ENCODE measurements at places on chromosomes 1 and 21.

GRCh38 chr1:183281553-183282091 lies 95.6 kb downstream of the LAMC2 start:
- peak; percentile 54 for DNase-seq

DNA sequence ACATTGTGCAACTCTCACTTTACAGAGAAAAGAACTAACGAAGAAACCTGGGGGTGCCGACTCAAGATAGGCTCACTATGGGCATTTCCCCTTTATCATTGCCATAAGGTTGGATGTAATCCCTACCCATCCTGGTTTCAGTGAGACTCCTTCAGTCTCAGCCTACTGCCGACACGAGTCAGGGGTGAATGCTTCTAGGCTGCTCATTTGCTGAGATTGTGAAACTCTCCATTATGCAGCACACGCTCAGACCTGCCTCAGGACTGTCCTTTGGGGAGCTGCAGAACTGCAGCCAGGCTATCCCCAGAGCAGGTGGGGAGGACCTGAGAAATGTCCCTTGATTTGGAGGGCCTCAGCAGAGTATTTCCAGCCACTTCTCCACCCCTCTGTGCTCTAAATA lies 22.2 kb downstream of the TSHB start:
- DNase-seq: no peak

DNA sequence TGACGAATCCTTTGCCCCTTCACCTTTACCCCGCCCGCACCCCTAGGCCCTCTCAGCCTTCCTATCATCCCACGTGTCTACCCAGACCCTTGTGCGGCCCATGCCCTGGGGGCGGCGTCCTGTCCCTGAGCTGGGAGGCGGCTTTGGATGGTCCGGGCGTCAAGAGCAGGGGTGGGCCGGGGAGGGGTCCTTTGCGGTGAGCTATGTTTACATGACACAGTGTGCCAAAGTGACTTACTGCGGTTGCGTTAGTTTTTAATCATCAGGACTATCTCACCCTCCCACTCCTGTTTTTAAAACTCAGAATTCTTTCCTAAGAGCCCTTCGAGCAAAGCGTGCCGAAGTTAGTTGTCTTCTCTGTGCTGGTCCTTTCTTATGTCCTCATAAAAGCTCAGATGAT lies 144.6 kb downstream of the PGBD5 start:
- DNase-seq: no peak

DNA sequence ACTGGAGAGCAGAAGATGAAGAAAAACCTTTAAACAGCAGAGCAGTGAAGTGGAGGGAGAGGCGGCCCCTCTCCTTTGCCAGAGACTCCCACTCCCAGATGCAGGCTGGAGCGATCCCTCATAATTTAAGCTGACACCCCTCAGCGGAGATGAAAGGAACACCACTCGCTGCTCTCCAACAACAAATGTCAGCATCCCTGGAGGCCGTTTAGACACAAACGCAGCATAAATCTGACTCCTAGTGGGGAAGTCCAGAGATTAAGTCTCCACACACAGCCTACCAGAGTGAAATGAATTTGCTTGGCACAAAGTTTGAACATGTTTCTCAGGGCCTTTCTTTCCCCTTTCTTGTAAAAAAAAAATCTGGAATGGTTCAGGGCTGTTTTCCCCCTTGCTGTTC lies 137.8 kb downstream of the LMX1A start:
- no peak for DNase-seq

GRCh38 chr21:42153046-42153686 lies 65.8 kb upstream of the ABCG1 start:
- no peak for DNase-seq

GRCh38 chr1:200311256-200311655 lies 98.6 kb downstream of the ZNF281 start:
- no peak for DNase-seq

DNA sequence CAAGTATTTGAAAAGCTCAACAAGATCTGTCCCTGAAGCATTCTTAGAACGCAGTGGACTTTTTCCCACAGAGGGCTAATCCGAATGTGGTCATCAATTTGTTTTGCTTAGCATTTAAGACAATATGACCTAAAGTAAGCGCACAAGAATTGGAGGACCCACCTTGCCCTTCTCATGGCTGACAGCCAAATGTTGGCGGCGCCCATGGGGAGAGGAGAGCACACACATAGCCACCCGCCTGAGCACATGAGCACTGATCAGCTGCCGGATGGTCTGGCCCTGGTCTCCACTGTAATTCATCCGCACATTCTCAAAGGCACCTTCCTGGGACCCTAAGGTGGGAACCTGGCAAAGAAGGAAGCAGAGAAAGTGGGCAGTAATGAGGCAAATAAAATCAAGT lies 52.4 kb downstream of the UBR4 start:
- DNase-seq: no peak

GRCh38 chr1:15994590-15995351 lies 9.3 kb upstream of the SRARP start:
- no peak for DNase-seq

GRCh38 chr21:40316104-40316503 lies 448.9 kb downstream of the PCP4 start:
- no peak for DNase-seq

DNA sequence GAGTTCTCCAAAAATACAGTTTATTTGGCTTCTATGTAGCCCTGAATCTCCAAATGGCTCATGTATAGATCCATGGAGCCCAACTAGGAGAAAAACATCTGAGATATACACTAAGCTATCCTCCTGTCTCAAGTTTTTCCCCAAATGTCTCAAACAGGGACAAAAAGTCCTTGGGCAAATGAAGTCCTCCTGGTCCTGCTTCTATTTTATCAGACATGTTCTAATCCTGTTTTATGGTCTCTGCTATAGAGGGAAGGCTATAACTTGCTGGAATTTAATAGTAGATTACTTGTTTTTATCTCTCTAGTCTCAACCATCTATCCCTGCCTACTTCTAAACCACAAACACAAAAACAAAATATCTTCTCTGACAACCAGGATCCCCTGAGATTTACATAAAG lies 26.9 kb downstream of the CRP start:
- no peak for DNase-seq

GRCh38 chr21:23686737-23687523 lies 1920.4 kb downstream of the MRPL39 start:
- no peak for DNase-seq

GRCh38 chr1:48036710-48037355 lies 39.6 kb upstream of the TRABD2B start:
- no peak for DNase-seq

- DNase-seq: no peak
These were observed 1.6 kb downstream of the ALX3 start for GRCh38 chr1:110068646-110069403.

DNA sequence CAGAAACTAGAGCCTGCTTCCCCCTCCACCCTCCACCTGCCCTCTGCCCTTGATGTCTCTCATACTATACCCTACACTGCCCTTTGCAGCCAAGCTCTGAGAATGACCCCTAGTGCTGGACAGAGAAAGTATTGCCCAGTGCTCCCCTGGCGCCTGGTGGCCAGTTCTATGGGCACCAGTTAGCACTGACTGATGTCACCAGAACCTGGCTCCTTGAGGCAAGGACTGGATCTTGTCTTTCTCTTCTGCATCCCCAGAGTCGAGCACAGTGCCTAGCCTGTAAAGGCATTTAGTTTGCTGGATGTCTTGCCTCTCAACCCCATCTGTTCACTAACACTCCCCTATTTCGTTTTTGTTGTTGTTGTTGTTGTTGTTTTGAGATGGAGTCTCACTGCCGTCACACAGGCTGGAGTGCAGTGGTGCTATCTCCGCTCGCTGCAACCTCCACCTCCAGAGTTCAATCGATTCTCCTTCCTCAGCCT lies 5.9 kb downstream of the PHLDA3 start:
- DNase-seq: no peak

- no peak for DNase-seq
These were observed 59.6 kb upstream of the C1orf87 start for GRCh38 chr1:60133000-60133673.

Measured in NCI-H510A (cell line).